ENCODE measurements at places on chromosomes 2 and 18.

- no peak for DNase-seq
These were observed 55.8 kb upstream of the TNP1 start for GRCh38 chr2:216915557-216916150.

DNA sequence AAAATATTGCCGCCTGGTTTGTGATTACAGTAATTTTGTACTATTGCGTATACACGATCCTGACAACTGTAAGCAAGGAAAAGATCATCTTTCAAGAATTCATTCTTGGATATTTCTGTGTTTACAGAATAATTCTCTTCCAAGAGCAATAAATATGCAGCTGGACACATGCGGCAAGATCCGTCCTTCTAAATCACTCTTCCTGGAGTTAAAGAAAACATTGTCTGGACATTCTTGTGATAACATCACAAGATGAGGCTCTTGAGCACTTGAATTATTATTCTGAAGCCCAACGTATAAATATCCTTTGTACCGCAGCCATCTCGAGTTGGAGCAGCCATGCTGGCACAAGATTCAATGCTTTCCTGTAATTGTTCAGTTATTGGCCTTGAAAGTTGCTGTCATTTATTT is 9.9 kb downstream of the FHL2 start:
- no peak for DNase-seq

- DNase-seq: no peak
These were observed 254.9 kb upstream of the SIX3 start for GRCh38 chr2:44686561-44686960.

GRCh38 chr2:29393676-29394075 is 278.5 kb downstream of the CLIP4 start:
- no peak for DNase-seq

DNA sequence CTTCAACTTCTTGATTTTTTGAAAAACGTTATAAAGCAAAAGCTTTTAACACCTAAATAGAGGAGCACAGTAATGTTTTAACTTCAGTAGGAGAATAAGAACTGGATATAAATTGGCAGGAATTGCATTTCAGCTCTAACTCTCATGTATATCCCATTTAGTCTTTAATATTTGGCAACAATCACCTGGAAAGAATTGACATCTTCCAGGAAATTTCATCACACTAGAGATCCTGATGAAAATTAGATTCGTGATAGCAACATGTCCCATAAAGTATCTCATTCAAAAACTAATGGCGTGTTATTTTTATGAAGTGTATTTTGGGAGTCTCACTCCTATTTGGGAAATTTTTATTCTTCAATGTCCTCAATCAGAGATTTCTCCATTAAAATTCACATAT is 131.1 kb upstream of the DNAJC10 start:
- no peak for DNase-seq

GRCh38 chr2:159156834-159157233 is 129.7 kb downstream of the WDSUB1 start:
- no peak for DNase-seq

- DNase-seq: no peak
These were observed 78.4 kb upstream of the MYT1L start for GRCh38 chr2:2409481-2409880.

- peak; percentile 63 for DNase-seq
These were observed 66.4 kb upstream of the MSH2 start for GRCh38 chr2:47336259-47337238.

- no peak for DNase-seq
These were observed 62.6 kb downstream of the MOGAT1 start for GRCh38 chr2:222733846-222734702.

GRCh38 chr2:125168442-125168841 is 1143.4 kb downstream of the CNTNAP5 start:
- DNase-seq: no peak

- no peak for DNase-seq
These were observed 227.7 kb upstream of the STK17B start for GRCh38 chr2:196399096-196399495.

DNA sequence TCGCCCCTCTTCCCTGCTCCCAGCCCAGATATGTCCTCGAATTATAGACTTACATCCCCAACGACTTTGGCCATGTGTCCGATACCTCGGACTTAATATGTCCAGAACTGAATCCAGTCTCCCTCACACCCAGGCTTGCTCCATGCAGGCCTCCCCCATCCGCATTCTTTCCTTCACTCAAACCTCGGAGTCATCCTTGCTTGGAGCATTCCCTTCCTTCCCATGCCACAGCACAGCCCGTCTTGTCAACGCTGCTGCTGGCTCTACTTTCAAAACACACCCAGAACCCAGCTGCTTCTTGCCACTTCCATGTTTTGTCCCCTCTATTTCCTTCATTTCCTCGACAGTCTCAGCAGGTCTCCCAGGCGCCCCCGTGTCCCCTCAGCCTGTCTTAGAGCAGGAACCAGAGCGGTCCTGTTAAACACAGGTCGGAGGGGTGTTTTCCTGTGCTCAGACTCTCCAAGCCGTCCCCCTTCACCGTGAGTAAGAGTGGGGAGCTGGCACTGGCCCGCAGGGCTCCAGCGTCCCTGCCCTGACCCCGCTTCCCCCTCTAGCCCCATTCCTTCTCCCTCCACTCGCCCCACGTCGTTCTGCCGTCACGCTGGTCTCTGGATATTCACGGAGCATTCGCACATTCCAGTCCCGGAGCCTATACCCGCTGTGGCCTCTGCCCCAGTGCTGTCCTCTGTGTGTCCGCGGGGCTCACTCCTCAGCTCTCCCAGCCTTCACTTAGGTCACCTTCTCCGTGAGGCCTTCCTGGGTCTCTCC is 54.4 kb downstream of the VAPA start:
- DNase-seq: no peak

DNA sequence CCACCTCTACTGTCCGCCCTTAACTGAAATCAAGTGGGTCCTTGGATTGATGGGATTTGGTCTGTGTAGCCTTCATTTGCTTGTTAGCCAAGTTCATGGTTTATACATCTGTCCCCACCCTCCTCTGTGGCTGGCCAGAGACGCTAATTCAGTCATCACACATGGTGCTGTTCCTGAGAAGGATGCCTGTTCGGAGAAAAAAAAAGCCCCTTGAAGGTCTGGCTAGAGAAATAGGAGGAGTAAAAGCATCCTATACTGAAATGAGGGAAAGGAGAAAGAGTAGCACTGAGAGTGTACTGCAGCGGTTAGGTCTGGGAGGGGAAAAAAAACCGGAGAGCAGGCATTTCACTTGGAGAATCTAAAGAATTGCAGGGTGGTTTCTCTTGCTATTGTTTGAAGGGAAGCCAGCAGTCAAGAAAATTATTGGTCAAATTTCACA is 180.6 kb upstream of the EPAS1 start:
- no peak for DNase-seq

- DNase-seq: no peak
These were observed 94.3 kb upstream of the GLI2 start for GRCh38 chr2:120641366-120641771.

GRCh38 chr18:76756531-76757253 is 65.7 kb upstream of the ZNF236 start:
- no peak for DNase-seq

- DNase-seq: no peak
These were observed 37.4 kb downstream of the NPAS2 start for GRCh38 chr2:100857341-100857740.

GRCh38 chr2:85873679-85874078 is 15.1 kb downstream of the ST3GAL5 start:
- no peak for DNase-seq

DNA sequence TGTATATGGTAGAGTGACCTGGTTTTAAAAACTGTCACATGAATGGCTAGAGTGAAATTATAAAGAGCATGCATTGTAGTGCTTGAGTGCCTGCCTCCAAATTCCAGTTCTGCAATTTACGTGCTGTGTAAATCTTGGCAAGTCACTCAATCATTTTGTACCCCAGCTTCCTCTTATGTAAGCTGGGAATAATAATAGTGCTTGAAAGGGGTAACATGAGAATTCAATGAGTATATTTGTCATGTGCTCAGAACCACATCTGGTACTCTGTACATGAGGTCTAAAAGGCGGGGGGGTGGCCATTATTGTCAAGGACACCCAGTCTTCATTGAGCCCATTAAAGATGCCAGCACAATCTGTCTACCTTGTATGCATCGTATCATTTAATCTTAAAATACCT is 214.8 kb downstream of the MC4R start:
- no peak for DNase-seq

DNA sequence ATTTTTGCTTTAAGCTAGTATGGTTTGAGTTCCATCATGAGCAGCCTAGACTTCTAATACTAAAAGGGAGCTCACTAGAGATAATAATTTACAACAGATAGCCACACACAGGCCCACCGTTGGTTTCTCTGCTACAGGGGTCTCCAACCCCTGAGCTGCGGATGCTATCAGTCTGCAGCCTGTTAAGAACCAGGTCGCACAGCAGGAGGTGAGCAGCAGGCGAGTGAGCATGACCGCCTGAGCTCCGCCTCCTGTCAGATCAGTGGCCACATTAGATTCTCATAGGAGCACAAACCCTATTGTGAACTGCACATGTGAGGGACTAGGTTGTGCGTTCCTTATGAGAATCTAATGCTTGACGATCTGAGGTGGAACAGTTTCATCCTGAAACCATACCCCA is 150.6 kb downstream of the HRH4 start:
- no peak for DNase-seq

DNA sequence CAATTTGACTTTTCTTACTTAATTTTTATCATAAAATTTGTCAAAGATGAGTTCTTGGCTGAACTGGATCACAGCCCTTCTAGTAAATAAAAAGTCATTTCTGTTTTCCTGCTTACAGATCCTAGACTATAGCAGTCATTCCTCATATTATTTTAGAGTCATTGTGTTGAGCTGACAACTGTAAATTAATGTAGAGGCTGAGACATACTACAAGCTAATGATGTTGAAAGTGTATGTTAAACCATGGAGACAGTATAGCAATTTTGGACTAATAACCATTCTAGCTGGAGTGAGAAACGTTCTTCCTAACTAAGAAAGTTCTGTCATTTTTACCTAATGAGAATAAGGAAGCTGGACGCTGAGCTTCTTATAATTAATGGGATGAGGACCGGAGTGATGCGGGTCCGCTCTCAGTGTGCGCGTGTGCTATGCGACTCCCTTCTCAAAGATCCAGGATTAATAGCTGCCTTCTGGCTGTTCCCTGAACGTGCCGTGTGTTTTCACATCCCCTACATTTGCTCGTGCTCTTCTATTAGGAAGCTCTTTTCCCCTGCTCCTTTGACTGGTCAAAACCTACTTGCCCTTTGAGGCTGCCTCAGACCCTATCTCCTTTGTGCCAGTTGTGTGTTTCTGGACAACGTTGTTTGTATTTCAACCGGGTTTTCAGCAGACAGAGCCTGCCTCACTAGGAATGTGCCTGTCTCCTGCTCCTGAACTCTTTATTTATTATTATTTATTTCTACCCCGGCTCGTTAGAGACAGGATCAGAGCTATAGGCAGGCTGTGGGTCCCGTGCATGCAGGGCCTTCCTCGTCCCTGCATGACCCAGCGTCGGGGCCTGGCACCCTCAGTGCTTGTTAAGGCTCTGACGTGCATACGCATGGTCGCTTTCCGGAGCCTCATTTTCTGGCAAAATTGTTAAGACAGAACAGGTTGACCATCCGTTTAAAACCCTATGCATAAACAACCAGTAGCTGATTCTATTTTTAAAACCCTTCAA is 182.6 kb downstream of the DCDC2C start:
- DNase-seq: no peak

GRCh38 chr2:8704906-8705305 is 23.1 kb downstream of the ID2 start:
- DNase-seq: no peak

GRCh38 chr2:198597648-198598047 is 793.3 kb downstream of the PLCL1 start:
- DNase-seq: no peak

Data from GM13976 (cell line).